ENCODE measurements at places on chromosomes 5 and 9. TPM values are rescaled to one million over a fixed set of nuclear protein-coding genes. Genes with fewer than 3 reads are reported as not detected.

DNA sequence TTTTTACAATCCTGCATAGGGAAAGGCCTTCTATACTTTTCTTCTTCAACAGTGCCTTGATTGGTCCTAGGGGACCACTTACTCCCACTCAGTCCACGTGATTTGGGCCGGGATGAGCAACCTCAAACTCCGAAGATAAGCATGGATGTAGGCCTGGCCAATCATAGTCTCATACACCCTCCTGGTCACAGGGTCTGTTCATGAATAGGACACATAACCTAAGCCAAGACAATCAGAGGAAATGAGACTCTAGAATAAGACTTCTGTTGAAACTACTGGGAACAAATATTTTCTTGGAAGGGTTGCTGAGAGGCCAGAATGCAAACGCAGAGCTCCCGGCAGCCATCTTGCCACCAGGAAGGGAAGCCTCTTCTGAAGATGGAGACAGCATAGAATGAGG, 68.1 kb downstream of the ARL15 start:
- H3K27ac ChIP-seq = no peak overlapping the region
- no peak for DNase-seq
- H3K4me3 ChIP-seq = no peak overlapping the region
- no peaks in the 10 kb centered on the region for H3K27me3 ChIP-seq

GRCh38 chr5:1747079-1747802, 52.4 kb downstream of the MRPL36 start:
- H3K27me3 ChIP-seq = no peaks in the 10 kb centered on the region
- no peak overlapping the region for H3K4me3 ChIP-seq
- DNase-seq = peak; percentile 6

DNA sequence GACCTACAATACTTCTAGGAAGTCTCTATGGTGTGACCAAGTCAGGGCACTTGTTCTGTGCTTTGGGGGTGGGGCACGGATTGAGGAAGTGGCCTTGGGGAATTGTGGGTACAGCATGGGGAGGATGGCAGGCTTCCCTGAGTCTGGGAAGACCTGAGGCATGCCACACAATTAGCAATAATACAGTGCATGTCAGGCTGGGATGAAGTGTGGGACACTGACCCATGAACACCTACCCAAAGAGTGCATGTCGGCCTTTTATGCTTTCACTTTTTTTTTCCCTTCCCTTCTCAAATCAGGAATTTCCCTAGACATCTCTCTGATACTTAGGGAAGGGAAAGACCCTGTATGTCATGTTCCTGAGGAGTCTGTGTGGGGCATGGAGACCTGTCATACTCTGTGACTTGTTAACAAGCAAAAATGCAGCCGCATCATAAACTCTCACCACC, 146.4 kb downstream of the PALM2AKAP2 start:
- H3K36me3 ChIP-seq = no peaks in the 10 kb centered on the region
- peaks cover 10% of the 10 kb centered on the region for H3K4me1 ChIP-seq
- no peaks in the 10 kb centered on the region for H3K27me3 ChIP-seq
- no peak overlapping the region for H3K4me3 ChIP-seq

DNA sequence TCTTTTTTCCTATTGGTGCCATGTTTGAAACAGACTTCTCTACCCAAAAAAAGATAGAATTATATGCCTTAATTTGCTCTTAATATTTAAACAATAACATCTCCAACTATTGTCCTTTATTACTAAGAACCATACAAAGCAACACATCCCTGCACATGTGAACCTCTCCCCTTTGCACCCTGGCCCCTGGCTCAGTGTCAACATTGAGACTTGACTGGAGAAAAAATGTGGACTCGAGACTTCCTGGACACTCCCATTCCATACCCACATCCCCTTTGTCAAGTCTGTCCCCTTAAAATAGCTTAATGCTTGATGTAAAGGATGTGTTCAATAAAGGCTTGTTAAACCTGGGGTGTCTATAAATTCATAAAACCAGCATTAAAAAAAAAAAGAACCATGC, 53.2 kb downstream of the TTC39B start:
- H3K4me1 ChIP-seq = peaks cover 26% of the 10 kb centered on the region
- DNase-seq = no peak
- no peaks in the 10 kb centered on the region for H3K27me3 ChIP-seq
- H3K4me3 ChIP-seq = no peak overlapping the region
- H3K27ac ChIP-seq = no peak overlapping the region
- no peaks in the 10 kb centered on the region for H3K36me3 ChIP-seq

- H3K4me3 ChIP-seq = no peak overlapping the region
- no peak overlapping the region for H3K27ac ChIP-seq
- H3K27me3 ChIP-seq = no peaks in the 10 kb centered on the region
- H3K36me3 ChIP-seq = peaks cover 34% of the 10 kb centered on the region
- DNase-seq = no peak
- H3K4me1 ChIP-seq = peaks cover 3% of the 10 kb centered on the region
These were observed 15.6 kb downstream of the RALGDS start for GRCh38 chr9:133105461-133105770.

DNA sequence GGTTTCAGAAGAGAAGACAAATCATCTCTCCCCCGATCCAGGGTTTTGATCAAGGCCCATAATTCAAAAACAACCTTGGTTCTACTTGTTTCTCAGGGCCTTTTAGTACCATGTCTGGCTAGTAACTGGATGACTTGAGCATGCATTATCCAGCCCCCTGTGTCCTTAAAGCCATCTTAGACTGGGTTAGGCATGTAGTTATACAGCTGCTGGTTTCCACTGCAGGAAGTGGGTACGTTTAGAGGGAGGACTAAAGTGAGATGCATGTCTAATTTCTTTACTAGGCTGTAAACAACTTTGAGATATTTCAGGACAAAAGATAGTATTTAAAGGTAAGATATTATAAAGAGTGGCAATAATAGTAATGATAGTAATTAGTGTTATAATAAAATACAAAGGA, 372.0 kb downstream of the PLK2 start:
- no peak overlapping the region for H3K4me3 ChIP-seq
- no peak for DNase-seq
- H3K27ac ChIP-seq = no peak overlapping the region
- peaks cover 8% of the 10 kb centered on the region for H3K4me1 ChIP-seq

- H3K4me1 ChIP-seq = peaks cover 26% of the 10 kb centered on the region
- H3K27ac ChIP-seq = no peak overlapping the region
- H3K4me3 ChIP-seq = no peak overlapping the region
- no peak for DNase-seq
- H3K36me3 ChIP-seq = no peaks in the 10 kb centered on the region
- H3K27me3 ChIP-seq = no peaks in the 10 kb centered on the region
These were observed 180.0 kb downstream of the SPATA31D1 start for GRCh38 chr9:82168585-82168984.

ORM1 gene
- 7.2 TPM for total RNA-seq

DNA sequence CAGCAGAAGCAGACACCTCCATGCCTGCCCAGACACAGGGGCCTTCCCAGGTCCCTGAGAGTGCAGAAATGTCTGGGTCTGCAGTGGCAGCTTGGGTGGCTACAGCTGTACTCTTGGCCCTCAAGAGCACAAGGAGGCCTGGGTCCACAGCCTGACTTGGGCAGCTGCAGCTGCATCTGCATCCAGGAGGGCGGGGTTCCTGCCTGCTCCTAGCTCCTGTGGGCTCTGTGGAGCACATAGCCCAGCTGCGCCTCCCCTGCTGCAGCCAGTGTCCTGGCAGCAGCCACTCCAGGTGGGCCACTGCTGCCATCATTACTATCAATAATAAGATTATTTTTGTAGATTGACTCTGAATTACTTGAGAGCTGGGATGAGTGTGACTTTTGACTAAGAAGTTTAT, 162.0 kb upstream of the PTCH1 start:
- H3K27me3 ChIP-seq = no peaks in the 10 kb centered on the region
- H3K27ac ChIP-seq = no peak overlapping the region
- no peak overlapping the region for H3K4me3 ChIP-seq
- no peaks in the 10 kb centered on the region for H3K4me1 ChIP-seq
- no peak for DNase-seq

DRD1 gene
- total RNA-seq = not detected

DNA sequence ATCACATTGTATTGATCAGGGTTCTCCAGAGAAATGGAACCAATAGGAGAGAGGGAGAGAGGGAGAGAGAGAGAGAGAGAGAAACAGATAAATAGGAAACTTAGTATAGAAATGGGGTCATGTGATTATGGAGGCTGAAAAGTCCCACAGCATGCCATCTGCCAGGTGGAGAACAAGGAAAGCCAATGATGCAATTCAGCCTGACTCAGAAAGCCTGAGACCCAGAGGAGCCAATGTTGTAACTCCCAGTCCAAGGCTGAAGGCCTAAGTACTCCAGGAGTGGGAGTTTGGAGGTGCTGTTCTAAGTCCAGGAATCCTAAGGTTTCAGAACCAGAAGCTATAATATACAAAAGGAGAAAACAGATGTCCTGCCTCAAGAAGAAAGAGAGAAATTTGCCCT, 48.4 kb upstream of the ISOC1 start:
- H3K4me3 ChIP-seq = no peak overlapping the region
- no peaks in the 10 kb centered on the region for H3K4me1 ChIP-seq
- peaks cover 7% of the 10 kb centered on the region for H3K36me3 ChIP-seq
- no peaks in the 10 kb centered on the region for H3K27me3 ChIP-seq
- DNase-seq = no peak

- H3K27me3 ChIP-seq = no peaks in the 10 kb centered on the region
- no peak overlapping the region for H3K27ac ChIP-seq
- H3K4me1 ChIP-seq = peaks cover 3% of the 10 kb centered on the region
- DNase-seq = no peak
- no peaks in the 10 kb centered on the region for H3K36me3 ChIP-seq
These were observed 892.9 kb downstream of the NR2F1-AS1 start for GRCh38 chr5:92687821-92688722.
